ENCODE measurements at places on chromosomes 7 and 10.

- DNase-seq = no peak
These were observed 49.7 kb upstream of the NRF1 start for GRCh38 chr7:129561677-129562359.

- DNase-seq = no peak
These were observed 2.4 kb downstream of the GBF1 start for GRCh38 chr10:102247734-102248133.

- no peak for DNase-seq
These were observed 175.1 kb downstream of the SRPK2 start for GRCh38 chr7:105213611-105214010.

DNA sequence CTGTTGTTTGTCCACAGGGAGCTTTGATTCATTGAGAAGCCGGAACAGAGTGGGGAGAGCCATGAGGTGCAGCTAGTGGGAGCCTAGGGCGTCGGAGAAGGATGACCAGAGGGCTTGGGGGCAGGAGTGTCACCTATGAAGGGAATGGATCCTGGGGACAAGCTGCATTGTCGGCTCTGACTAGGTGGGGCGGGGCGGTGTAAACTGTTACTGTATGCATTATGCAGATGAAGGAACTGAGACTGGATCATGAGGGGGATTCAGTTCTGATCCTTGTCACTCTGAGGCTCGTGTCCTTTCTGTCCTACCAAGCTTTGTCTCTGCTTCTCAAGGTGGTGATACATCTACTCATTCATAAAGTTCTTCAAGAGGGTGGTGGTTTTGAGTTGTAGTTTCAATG is 39.9 kb upstream of the MMD2 start:
- no peak for DNase-seq

DNA sequence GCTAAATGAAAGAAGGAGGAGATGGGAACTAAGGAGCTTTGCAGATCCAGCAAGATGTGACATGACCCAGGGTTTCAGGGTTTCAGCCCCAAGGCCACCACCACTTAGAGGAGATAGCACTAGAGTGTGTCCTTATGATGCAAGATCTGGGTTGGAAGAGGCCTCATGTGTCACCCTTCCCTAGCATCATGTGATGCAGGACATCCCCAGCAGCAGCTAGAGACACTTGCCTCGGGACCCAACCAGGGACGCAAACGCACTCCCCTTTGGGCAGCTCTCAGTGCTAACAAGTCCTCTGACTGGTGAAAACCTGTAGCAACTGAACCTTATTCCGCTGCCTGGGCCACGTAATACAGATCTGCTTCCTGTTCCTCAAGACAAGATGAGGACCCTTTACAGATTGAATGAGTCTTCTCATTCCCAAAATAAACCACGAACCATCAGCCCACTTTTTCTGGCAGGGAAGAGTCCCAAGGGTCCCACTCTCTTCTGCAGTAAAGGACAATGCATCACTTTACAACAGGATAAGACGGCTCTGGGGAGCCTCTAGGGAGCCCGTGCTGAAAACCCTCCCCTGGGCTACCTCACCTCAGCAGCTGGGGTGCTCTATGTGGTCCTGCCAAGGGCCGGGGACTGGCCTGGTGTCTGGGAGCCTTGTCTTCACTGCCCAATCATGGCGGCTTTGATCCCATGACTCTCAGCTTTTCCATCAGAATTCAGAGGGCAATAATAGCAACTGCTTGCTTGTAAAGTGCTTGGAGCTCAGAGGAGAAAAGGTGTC is 44.8 kb upstream of the GDF10 start:
- no peak for DNase-seq

All from activated T-helper 1 cell treated with Interleukin-2 at 50 U/mL for 16 hours (primary cell).